Heart left ventricle (tissue), 16 donors: ENCODE measurements at places on chromosomes 3 and 15. TPM values are rescaled to one million over a fixed set of nuclear protein-coding genes. Genes with fewer than 3 reads are reported as not detected.

GPR87 gene
- not detected for polyA plus RNA-seq

LRRC2 gene
- 20.7 TPM for polyA plus RNA-seq

- no peak overlapping the region for H3K27ac ChIP-seq
- DNase-seq, result no peak
- peaks cover 15% of the 10 kb centered on the region for H3K27me3 ChIP-seq
- no peak overlapping the region for H3K4me3 ChIP-seq
- peaks cover 17% of the 10 kb centered on the region for H3K4me1 ChIP-seq
Observed at GRCh38 chr3:13888576-13888975, 8.7 kb upstream of the WNT7A start.

GRCh38 chr3:61401359-61401758 lies 150.1 kb upstream of the FHIT start:
- no peak overlapping the region for H3K27ac ChIP-seq
- H3K4me3 ChIP-seq, result no peak overlapping the region
- H3K27me3 ChIP-seq, result no peaks in the 10 kb centered on the region

ADAMTSL3 gene
- polyA plus RNA-seq, result 1.3 TPM

DNA sequence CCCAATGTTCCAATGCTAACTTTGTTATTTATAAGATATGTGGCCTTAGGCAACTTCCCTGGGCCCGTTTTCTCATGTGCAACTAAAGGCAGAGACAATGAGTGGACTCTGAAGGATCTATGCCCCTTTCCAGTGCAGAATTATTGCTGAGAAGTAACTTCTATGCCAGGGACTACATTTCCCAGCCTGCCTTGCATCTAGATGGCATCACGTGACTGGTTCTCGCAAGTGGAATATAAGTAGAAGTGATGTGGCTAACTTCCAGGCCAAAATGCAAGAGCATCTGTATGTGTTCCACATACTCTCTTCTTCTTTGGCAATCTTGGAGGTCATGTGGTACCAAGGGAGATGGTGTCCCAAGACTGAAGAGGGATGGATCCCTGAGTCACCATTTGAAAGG lies 674.4 kb downstream of the NTRK3 start:
- no peaks in the 10 kb centered on the region for H3K36me3 ChIP-seq
- H3K27ac ChIP-seq, result no peak overlapping the region
- no peak overlapping the region for H3K4me3 ChIP-seq
- DNase-seq, result no peak
- no peaks in the 10 kb centered on the region for H3K27me3 ChIP-seq

- no peaks in the 10 kb centered on the region for H3K4me1 ChIP-seq
- H3K27me3 ChIP-seq, result no peaks in the 10 kb centered on the region
- DNase-seq, result no peak
- H3K27ac ChIP-seq, result no peak overlapping the region
- no peaks in the 10 kb centered on the region for H3K36me3 ChIP-seq
Observed at GRCh38 chr3:41293169-41293681, 93.9 kb downstream of the CTNNB1 start.

LRRC3B gene
- 0.11 TPM for polyA plus RNA-seq
